ENCODE measurements at places on chromosomes 11 and 22. TPM values are rescaled to one million over a fixed set of nuclear protein-coding genes. Genes with fewer than 3 reads are reported as not detected.

DNA sequence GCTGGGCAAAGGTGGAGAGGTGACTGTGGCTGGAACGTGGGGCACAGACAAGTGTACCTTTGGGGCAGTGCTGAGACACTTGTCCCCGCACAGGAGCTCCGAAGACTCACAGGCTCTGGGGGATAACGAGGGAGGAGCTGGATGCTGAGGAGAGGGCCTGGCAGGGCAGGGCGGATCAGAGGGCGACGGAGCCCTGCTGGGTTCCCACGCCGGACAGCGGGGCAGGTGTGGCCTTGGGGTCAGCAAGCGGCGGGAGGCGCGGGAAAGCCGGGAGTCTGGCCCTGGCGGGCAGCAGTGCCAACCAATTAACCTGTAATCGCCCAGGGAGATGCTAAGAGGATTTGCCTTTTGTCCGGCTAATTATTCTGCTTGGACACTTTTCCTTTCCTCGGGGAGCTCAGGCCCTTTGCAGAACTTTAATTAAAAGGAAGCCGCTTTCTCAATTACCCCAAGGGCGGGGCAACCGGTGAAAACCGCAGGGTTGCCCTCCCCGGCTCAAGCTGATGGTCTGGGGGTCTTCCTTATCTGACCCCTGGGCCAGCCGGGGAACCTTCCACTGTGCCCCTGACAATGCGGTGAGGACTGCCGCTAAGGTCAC, 71.5 kb downstream of the WNT7B start:
- DNase-seq = no peak

HTR3A gene
- polyA plus RNA-seq = 0.11 TPM

- no peak for DNase-seq
Observed at GRCh38 chr11:79102840-79103239, 338.0 kb downstream of the TENM4 start.

DNA sequence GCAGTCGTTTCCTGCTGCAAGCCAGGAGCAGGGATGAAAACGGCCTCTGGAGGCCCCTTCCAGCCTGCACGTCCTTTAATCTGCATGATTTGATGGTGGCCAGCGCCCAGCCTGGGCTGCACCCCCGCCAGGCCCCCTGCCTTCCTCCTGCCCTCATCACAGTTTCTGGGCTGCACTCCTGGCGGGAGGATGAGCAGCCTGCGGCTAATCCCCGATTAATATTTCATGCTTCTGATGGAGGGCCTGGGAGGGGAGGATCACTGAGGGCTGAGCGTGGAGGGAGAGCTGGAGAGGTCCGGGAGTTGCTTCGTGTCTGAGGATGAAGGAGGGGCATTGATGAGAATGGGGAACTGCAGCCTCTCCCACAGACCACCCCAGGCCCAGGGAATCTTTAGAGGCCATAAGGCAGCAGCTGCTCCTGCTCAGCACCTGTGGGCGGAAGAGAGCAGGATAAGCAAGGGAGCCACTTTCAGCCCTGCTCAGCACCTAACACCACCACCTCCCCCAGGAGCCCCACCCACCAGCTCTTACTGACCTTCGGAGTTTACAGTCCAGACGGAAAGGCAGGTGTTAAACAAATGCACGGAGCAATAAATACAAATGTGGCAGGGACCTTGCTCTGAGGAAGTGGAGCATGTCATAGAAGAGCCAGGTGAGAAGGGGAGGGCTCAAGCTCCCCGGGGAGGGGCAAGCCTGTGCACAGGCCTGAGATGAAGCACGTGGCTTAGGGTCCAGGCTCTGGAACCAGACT, 135.0 kb upstream of the NECTIN1 start:
- DNase-seq = no peak

ART5 gene
- polyA plus RNA-seq = 1.8 TPM

MYEOV gene
- 0.31 TPM for polyA plus RNA-seq

KCNA4 gene
- 5.8 TPM for polyA plus RNA-seq

TEX12 gene
- 0.24 TPM for polyA plus RNA-seq

DNA sequence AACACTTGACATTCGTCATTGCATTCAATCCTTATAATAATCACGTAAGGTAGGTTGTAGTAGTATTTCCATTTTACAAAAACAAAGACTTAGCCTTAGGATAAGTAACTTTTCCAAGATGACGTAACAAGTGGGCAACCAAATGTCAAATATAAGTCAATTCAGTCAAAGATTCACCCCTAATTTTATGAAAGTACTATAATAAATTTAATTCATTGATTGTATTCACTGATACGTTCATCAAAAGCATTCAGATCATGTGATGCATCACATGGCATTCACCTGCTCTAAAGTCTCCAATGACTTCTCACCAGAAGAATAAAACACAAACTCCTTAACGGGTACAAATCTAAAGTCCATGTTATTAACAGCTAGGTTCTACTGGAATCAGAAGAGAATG, 2.1 kb downstream of the KIF18A start:
- no peak for DNase-seq

GRCh38 chr22:21108379-21109115, 62.8 kb downstream of the LRRC74B start:
- DNase-seq = no peak

DNA sequence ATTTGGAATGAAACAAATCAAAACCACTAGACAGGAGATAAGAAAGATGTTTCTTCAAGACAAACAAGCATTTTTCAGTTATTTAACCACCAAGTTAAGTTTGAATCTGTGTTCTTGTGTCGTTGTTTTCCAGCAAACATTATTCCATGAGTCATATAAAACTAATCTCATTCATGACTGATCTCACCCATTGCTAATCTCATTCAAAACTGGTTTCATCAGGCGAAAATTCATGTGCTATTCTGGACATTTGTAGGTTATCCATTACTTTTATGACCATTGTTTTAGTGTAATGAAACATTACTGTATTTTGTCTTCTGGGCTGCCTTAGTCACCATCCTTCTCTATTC, 221.8 kb downstream of the DDX10 start:
- DNase-seq = no peak

GRCh38 chr11:106156290-106156937, 79.0 kb downstream of the AASDHPPT start:
- DNase-seq = peak; percentile 80

- DNase-seq = no peak
Observed at GRCh38 chr11:112942966-112943643, 18.1 kb upstream of the NCAM1 start.

ASPHD2 gene
- 0.54 TPM for polyA plus RNA-seq

HBD gene
- 0.74 TPM for polyA plus RNA-seq

DNA sequence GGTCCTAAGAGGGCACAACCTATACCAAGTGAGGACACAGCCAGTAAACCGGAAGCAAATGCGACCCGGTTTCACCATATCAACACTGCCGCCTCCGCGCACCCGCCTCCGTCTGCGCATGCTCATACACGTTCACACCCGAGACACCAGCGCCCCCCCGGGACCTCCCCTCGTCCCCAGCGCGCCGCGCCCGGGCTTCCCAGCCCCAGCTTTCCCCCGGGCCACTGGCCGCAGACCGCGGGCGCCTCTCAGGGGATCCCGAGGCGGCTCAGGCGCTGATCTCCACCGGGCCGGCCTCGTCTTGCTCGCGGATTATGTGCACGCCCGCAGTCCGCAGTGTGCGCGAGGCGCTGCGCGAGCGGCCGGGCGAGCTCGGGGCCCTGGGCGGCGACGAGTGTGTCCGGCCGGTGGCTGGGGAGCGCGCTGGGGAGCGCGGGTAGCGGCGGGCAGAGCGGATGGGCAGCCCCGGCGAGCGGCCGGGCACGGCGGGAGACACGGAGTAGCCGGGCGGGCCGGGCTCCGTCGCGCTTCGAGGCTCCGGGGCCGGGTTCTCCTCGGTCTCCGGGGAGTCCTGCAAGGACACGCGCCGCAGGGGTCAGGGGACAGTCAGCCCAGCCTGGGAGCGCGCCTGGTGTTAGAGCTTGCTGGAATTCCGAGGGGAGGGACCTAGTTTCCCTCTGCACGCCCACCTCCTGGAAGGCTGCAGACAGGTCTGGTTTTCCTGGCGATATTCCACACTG, 2.0 kb downstream of the HEPN1 start:
- peak; percentile 72 for DNase-seq

KBTBD4 gene
- polyA plus RNA-seq = 21.5 TPM

DNA sequence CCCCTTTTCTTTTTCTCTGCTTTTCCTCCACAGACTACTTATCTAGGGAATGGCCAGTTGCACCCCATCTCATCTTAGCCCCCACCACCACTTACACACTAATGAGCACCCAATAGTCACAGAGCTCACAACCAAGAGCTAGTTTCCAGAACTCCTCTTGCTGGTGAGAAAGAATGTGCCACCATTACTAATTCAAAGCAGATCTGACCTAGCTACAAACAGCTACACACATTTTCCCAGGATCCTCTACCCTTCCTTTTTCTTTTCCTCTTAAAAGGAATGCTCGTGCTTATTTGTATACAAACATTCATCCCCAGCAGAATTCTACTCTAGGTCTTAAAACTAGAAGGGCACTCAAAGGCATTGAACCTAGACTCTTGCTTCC, 136.8 kb downstream of the CD44 start:
- DNase-seq = no peak

- DNase-seq = no peak
Observed at GRCh38 chr22:38062791-38063190, 5.6 kb downstream of the PICK1 start.

DNA sequence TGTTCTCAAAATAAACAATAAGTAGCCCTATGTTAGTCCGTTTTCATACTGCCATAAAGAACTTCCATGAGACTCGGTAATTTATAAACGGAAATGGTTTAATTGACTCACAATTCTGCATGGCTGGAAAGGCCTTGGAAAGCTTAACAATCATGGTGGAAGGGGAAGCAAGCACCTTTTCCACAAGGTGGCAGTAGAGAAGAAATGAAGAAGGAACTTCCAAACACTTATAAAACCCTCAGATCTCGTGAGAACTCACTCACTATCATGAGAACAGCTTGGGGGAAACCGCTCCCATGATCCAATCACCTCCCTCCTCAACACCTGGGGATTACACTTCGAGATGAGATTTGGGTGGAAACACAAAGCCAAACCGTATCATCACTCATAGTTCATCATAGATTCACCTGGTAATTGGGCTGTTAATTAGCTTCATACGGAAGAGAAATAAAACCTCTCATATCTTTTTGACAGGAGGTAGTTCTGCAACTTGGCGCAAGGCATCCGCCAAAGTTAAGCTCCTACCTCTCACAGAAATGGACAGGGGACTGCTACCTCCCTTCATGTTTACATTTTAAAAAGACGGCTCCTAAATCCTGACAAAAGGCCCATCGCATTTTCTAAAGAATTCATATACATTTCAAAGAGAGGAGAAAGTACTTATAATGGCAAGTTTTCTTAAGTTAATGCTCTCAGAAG, 49.0 kb downstream of the MUC15 start:
- DNase-seq = no peak

DNA sequence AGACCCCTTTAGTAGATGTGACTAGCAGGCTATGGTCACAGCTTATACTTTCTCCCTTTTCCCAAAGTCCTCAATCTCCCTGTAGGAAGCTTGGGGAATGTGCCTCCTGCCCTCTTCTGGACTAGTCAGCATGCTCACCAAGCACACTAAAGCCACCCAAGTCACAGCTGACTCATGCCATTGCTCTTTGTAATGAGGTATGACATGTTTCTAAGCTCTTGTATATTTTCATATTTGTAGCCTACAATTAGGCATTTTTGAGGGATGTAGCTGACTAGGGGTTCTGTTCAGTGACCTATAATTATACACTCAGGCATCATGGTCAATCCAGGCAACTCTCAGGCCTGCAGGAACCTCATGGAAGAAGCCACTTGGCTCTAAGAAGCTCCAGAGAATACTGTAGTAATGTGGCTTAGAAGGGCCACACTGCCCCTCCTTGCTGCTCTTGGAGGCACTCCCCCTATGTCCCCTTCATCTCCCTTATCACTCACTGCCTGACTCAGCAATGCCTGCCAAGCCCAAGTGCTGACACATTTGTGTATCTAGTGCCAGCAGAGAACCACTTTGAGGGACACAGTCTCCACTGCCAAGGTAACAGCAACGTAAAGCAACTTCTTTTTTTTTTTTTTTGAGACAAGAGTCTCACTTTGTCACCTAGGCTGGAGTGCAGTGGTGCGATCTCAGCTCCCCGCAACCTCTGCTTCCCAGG, 86.2 kb downstream of the RPL27A start:
- peak; percentile 75 for DNase-seq

DNA sequence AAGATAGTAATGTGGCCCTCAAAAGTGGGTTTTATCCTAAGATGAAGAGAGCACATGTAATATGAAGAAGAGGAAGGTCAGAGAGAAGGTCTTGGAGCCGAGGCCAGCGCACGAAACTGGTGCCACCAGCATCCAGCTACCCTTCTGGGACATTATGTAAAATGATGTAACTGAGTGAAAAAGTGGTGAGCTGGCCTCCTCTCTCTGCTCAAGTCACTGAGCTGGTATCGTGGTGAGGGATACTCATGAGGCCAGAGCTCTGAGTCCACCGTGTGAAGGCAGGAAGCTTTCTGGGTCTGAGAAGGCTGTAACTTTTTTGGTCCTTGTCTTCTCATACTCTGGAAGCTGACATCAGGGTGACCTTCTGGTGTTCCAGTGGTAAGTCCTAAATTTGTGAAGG, 25.1 kb downstream of the RNF185 start:
- no peak for DNase-seq

FIBIN gene
- 8.6 TPM for polyA plus RNA-seq

GRCh38 chr22:42909363-42910058, 52.4 kb upstream of the ARFGAP3 start:
- DNase-seq = no peak

DNA sequence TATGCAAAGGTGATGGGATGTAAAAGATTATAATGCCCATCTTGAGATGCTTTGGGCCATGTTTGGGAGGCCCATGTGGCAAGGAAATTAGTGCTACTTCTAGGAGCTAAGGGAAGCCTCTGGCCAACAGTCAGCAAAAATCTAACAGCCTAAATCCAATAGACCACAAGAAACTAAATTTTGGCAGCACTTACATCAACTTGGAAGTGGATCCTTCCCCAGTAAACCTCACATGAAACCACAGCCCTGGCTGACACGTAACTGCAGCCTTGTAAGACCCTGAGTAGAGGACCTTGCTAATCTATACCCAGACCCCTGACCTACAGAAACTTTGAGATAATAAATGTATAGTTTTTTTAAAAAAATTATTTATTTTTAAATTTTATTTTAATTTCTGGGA, 13.1 kb upstream of the GRK3 start:
- DNase-seq = no peak

MMP27 gene
- not detected for polyA plus RNA-seq

DNA sequence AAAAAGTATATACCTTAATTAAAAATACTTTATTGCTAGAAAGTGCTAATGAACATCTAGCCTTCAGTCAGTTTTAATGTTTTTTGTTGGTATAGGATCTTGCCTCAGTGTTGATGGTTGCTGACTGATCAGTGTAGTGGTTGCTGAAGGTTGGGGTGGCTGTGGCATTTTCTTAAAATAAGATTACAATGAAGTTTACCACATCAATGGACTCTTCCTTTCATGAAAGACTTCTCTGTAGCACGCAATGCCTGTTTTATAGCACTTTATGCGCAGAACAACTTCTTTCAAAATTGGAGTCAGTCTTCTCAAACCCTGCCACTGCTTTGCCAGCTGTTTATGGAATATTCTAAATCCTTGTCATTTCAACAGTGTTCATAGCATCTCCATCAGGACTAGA, 50.6 kb downstream of the LDLRAD3 start:
- no peak for DNase-seq

DNA sequence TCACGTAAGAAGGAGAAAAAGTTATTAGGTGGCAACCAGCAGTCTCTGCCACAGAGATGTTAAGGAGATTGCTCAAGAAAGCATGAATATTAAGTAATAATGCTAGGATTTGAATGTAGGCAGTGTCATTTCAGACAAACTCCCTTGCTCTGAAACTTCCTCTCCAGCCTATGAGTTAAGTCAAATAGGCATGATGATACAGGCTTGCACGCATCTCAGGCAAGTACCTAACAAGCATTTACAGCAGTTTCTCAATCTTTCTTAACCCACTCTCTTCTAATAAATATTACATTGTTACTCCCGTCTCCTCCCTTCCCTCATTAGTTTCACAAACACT, 72.7 kb downstream of the RAB38 start:
- no peak for DNase-seq

- no peak for DNase-seq
Observed at GRCh38 chr11:71999798-72000197, 1.1 kb downstream of the IL18BP start.
